ENCODE measurements at places on chromosomes 16 and 17.
A peak's percentile ranks its signal among the peaks of the same experiment; 100 is the strongest.

DNA sequence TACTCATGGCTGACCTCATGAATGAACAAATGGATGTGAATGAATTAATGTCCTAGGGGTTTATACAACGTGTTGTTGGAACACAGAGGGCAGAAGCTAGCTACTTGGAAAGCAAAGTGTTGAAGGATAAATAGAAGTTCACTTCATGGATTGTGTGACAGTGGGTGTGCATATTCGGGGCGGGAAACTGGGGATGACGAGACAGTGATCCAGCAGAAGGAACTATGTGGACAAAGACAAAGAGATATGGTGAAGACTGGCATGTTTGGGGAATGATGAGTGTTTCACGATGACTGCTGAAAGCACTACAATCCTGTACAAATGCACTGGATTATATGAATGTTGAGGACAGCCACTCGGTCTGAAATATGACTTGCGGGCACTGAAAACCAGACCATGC is 250.5 kb upstream of the C16orf82 start:
- no peak for DNase-seq

DNA sequence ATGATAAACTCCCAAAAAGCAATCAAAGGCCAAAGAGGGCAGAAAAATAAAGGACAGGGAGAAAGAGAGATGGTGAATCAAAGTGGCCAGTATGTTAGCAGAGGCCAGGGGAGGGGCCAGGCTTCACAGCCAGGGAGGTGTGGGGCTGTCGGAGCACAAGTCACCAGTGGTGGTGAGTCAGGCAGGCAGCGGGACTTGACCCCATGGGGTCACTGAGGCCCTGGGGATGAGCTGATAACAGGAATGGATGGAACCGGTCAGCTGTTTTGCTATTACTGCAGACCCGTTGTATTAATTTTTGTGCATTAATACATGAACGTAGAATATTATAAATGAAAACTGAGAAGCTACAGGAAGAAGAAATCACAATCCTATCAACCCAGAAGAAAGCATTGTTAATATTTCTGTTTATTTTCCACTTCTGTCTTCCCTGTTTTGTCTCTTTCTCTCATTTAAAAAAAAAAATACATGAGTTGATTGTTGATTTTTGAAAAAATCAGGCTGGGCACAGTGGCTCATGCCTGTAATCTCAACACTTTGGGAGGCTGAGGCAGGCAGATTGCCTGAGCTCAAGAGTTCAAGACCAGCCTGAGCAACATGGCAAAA is 106.9 kb downstream of the SOCS1 start:
- no peak for DNase-seq

DNA sequence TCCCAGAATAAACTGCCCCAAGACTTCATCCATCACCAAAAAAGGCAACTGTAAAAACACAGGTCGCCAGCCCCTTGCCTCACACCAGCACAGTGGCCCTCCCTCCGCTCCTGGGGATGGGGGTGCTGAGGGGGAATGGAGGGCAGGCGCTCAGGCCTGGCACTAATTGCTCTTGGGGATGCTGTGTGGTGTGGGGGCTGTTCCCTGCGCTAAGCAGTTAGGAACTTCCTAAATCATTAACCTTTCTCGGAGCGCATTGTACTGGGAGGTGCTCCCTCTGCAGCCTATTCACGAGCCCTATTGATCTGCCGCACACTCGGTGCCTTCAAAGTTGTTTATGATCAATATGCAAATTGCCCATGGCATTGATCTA is 199.9 kb downstream of the ZFHX3 start:
- no peak for DNase-seq

DNA sequence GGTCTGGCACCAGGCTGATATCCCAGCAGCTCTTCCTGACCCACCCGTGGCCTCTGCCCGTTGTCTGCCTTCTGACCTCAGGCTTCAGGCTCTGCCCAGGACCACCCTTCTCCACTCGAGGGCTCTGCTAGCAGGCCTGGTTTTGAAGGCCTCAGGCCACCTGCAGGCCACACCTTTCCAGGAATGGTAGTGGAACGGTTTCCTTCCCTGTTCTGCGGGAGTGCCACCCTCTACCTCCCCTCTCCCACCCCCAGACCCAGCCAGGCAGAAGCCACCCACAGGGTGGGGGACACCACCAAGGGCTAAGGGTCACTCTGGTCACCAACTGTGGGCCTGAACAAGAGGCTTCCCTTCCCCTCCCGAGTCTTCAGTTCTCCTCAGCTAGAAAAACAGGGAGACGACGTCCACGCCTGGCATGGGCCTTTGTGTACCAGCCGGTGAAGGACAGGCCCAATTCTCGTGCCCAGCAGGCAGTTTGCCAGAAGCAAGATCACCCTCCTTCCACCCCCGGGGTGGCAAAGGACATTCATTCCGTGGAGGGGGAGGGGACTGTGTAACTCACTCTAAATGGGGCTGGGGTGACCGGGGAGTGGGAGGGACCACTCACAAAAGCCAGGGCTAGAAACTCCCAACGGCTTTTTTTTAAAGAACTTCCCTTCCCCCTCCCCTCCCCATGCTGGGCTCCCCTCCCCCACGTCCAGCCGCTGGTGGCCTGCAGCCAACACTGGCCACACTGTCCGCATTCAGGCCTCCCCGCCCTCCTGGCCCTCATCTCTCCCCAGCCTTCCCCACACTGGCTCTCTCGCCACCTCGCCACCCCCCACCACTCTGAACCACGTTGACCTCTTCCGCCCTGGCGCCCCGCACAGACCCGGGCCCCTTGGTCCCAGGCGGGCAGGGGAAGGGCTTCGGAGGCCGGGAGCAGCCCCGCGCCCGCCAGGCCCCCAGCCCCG is 7.7 kb downstream of the CBX4 start:
- DNase-seq = no peak

- DNase-seq = no peak
Measured at GRCh38 chr17:49956780-49957179, 12.2 kb upstream of the DLX4 start.

DNA sequence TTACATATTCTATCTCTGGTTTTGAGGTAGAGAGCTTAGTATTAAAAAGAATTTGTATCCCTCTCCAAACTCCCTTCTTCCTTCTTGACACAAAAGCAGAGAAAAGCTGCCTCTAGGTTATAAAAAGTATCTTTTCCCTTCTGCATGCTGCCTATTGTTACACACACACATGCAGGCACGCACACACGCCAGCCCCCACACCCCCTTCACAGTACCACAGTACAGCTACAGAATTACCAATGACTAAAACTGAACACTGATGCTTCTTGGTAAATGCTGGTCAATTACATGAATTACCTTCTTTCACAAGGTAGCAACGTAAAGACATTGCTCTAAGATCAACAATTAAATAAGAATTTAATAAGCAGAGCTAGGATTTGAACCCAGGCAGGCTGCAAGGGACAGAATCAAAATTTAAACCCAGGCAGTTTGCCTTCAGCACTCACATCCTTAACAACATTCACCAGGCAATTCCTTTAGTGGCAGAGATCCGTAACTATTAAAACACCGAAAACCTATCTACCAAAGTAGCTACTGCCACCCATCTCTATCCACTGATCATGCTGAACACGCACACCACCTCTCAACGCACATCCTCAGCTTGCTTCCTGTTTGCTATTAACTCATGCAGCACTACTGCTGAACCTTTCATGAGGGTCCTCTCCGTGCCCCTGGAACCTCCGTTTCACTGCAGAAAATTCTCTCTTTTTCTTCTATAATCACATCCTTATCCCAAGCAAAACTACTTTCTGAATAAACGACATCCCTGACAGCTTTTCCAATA is 37.8 kb downstream of the YWHAE start:
- DNase-seq = no peak

DNA sequence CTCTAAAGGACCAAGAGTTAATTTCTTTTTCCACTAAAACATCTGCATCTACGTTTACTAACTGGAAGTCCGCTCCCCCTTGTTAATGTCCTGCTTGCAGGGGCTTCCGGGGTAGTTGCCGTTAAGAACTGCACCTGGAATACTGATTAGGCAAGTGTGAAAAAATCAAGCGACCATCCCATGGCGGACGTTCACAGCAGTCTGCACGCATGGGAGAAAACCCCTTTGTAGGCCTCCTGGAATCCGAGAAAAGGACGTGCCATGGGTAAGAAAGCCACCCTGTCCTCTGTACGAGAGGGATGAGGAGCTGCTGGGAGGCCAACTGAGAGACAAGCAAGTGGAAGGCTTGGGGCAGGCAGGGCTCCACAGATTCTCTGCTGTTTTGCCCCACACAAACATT is 14.9 kb downstream of the SNN start:
- DNase-seq = no peak

- no peak for DNase-seq
Measured at GRCh38 chr16:74487634-74488495, 66.6 kb upstream of the CLEC18B start.

DNA sequence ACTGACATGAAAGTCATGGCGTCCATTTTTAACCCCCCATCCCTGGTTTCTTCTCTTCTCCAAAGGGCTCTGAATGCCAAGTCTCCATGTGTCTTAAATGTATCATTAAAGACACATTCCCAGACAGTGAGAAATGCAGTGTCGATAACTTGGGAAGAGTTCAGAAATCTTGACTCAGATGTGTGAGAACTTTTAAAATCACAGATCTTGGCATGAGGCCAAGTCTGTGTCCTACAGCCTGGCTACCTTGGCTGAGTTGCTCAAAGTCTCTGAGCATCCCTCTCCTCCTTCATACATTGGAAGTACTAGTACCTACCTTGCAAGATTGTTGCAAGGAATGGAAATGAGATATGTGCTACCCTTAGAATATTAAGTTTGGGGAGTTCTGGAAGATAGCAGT is 1046.5 kb upstream of the RBFOX1 start:
- DNase-seq = no peak

- DNase-seq = no peak
Measured at GRCh38 chr17:7888184-7888920, at the start of gene CHD3. TSS of gene CHD3 (plus strand) at chr17:7888789. CDS start at chr17:7889001, 212 bp downstream.

GRCh38 chr17:17506893-17507464 is 10.8 kb upstream of the RASD1 start:
- no peak for DNase-seq

- DNase-seq = peak; percentile 62
Measured at GRCh38 chr16:15682105-15682570, 32.1 kb downstream of the NDE1 start.

DNA sequence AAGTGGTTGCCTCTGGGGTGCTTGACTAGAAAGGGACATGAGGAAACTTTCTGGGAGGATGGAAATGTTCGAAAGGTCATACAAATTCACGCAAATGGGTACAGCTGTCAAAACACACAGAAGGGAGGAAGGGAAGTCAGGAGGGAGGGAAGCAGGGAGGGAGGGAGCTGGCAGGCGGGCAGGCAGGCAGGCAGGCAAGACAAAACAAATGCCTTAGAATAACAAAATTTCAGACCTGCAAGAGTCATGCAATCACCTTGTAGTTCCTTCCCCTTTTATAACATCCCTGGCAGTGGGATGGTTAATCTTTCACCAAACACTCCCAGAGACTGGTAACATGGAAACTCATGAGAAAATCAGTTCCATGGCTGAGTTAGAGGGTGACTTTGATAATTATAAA is 189.2 kb downstream of the STX8 start:
- no peak for DNase-seq

GRCh38 chr17:48095611-48096010 is 5.7 kb downstream of the CBX1 start:
- DNase-seq = no peak

DNA sequence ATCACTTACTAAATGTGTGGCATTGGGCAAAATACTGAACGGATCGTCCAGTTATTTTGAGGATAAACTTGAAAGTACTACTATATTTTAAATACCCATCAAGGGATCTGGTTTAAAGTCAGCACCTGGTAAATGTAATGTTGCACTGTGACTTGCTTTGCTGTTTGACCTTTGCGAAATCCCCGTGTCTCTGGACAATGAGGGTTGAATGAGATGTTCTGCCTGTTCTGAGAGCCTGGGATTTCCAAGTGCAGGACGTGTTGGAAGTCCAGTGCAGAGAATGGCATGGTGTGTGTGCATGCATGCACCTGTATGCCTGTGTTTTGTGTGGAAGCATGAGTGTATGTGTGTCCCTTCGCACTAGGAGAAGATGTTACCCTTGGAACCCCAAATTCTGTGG is 106.6 kb downstream of the N4BP1 start:
- DNase-seq = no peak

DNA sequence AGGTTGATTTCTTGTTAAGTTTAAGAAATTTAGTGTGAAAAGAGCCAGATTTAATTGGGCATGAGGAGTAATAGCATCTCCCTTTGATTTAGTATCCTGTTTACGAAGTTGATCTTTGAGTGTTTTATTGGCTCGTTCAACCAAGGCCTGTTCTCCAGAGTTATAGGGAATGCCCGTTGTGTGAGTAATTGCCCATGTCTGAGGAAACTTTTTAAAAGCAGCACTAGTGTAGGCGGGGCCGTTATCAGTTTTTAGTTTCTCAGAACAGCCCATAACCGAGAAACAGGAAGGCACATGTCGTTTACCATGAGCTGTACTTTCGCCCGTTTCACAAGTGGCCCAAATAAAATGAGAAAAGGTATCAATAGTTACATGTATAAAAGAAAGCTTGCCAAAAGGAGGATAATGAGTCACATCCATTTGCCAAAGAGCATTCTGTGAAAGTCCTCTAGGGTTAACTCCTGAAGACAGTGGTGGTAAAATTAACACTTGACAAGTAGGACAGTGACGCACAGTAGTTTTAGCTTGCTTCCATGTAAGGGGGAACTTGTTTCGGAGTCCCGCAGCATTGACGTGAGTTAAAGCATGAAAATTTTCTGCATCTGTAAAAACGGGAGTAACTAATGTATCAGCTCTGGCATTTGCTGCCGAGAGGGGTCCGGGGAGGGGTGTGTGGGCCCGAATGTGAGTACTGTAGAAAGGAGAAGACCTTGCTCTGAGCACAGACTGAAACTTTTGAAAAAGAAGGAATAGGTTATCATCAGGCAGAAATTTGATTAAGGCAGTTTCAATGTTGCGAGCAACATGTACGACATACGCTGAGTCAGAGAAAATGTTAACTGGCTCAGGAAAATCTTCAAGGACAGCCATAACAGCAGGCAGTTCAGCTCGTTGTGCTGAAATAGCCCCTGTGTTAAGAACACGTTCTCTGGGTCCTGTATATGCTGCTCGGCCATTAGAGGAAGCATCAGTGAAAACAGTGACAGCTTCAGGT is 18.5 kb upstream of the KCTD5 start:
- DNase-seq = peak; percentile 86

- DNase-seq = no peak
Measured at GRCh38 chr17:34710226-34710625, 130.8 kb downstream of the TMEM132E start.

- no peak for DNase-seq
Measured at GRCh38 chr16:64251742-64252141, 870.1 kb downstream of the CDH11 start.

GRCh38 chr17:70544317-70544716 is 375.0 kb downstream of the KCNJ2 start:
- DNase-seq = no peak

- peak; percentile 22 for DNase-seq
Measured at GRCh38 chr17:72516772-72517399, 396.1 kb downstream of the SOX9 start.

- DNase-seq = no peak
Measured at GRCh38 chr16:15725641-15726240, 75.7 kb downstream of the NDE1 start.

Measured in fibroblast of skin of right quadriceps (primary cell).